ENCODE measurements at places on chromosomes 4 and X.

DNA sequence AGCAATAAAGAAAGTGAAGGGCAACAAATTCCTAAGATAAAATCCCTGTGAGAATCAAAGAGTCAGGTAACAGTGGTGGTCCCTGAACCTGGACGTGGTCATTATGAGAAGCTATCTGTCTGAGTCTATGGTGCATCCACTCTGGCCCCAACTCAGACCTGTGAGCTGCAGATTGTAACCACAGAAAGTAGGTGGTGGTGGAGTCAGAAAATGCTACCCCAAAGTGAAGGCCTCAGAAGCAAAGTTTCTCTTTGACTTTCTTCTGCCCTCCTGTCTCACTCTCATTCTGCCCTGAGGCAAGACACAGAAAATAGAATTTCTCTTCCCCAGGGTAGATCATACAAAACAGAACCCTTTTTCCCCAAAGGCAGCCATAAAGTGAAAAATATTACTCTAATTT is 84.1 kb upstream of the NEIL3 start:
- DNase-seq: no peak

DNA sequence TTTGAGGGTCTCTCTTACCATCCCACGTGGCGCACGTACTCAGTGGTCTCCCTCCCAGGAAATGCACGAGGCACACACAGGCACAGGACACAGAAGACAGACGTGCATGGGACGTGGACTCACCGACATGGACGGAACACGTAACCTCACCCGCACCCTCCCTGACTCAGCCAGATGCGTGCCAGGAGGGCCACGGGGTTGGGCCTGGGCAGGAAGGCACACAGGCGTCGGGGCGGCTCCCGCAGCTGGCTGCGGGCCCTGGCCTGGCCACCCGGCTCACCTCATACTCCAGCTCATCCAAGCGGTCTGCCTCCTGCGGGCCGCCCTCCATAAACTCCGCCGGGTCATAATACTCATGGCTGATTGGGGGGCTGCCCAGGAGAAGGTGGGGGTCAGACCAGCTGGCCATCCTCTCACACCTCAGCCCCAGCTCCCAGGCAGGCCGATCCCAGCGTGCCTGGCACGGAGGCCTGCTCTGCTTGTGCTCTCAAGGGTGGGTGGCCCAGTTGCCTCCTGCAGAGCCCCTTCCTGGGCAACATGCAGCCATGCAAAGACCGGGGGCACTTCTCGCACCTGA is 12.6 kb downstream of the SSR4 start:
- DNase-seq: no peak

- DNase-seq: no peak
Measured at GRCh38 chrX:10739426-10739825, 119.0 kb upstream of the MID1 start.

DNA sequence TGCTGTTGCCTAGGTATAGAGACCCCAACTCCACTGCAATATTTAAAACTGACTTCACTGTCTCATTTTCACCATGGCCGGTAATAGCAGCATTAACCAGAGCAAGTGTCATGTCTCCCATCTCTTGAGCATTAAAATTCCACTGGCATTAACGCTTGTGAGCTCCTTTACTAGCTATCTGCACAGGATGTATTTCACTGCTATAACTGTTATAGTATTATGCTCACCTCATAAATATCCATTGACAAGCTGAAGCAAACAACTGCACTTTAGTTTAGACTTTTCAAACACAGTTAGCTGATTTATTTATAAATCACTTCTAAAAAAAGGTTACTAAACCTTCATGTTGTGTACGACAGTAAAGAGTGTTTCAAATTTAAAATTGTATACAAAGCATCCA is 157.8 kb downstream of the ANTXR2 start:
- DNase-seq: no peak

- no peak for DNase-seq
Measured at GRCh38 chr4:7512428-7512827, 77.7 kb upstream of the PSAPL1 start.

DNA sequence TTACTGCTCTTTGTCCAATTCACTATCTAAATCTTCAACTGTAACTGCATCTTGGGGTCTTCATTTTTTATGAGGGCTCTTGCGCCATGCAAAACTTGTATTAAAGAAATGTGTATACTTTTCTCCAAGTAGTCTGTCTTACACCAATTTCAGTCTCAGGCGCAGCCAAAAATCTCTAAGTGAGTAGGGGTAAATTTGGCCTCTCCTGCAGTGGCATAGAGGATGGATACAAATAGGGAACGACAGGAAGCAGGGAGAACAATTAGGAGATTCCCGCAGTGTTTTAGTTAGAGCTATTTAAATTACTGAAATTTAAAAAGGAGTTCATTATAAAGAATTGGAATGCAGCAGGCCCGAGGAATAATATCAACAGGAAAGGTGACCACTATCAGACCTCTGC is 30.2 kb downstream of the DMP1 start:
- no peak for DNase-seq

- DNase-seq: no peak
Measured at GRCh38 chrX:46580613-46581012, 7.0 kb downstream of the CHST7 start.

DNA sequence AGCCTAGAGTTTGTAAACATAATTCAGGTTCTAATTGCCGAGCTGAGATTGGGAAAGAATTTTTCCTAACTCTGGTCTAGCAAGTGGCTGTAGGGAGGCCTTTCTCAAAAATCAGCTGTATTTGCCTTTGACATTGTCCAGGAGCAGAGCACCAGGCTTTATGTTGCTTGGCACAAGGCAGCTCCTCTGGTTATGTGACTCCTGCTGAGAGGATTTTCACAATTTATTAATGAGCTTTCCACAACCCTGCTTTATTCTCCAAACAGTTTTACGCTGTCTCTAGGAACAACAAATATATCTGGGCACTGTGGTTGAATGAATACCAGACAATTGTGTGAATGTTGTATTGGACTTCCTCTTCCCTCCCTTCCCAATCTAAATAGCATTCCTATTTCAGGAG is 14.9 kb downstream of the LSM6 start:
- no peak for DNase-seq

DNA sequence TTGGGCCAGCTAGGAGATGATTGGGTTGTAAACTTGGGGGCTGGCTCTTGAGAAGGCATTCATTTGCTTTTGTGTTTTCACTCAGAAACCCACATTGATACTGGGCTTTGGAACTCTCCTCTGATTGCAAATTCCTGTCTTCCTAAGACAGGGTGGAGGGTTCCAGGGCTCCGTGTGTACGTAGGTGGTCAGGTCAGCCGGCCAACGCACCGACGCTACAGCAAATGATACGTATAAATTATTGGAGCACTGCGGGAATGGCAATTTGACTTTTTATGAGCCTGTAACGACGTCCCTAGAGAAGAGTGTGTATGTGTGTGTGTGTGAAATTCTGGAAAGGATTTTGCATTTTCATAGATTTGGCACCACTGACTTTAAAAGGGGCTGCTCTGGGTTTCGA is 236.9 kb downstream of the SHOX start:
- no peak for DNase-seq

GRCh38 chr4:182306792-182307507 is 63.7 kb downstream of the TENM3 start:
- peak; percentile 42 for DNase-seq

- DNase-seq: no peak
Measured at GRCh38 chr4:124537971-124538370, 174.6 kb downstream of the ANKRD50 start.

GRCh38 chrX:23493941-23494374 is 159.3 kb downstream of the PTCHD1 start:
- peak; percentile 17 for DNase-seq

Data from Kasumi-1 (cell line).